H1 (cell line): ENCODE measurements at places on chromosomes 12 and 14. TPM values are rescaled to one million over a fixed set of nuclear protein-coding genes. Genes with fewer than 3 reads are reported as not detected.

The IQSEC3 gene
- total RNA-seq: 3.1 and 3.6 TPM in 2 replicates

The CIT gene
- total RNA-seq: 50.1 and 60.9 TPM in 2 replicates

The MYO1H gene
- not detected in 2 replicates for total RNA-seq

The NCOR2 gene
- 275 TPM in 2 replicates for total RNA-seq

The TAMALIN gene
- total RNA-seq: 4.1 and 4.9 TPM in 2 replicates

The CD163 gene
- not detected in 2 replicates for total RNA-seq

The CMTM5 gene
- not detected in 2 replicates for total RNA-seq

The ANKS1B gene
- total RNA-seq: 6.1 and 8.5 TPM in 2 replicates

The FAM90A1 gene
- 0.13 TPM in 1 of 2 replicates, not detected in the other for total RNA-seq

The GPR132 gene
- total RNA-seq: not detected in 2 replicates

The CAMKK2 gene
- 28.7 and 30.6 TPM in 2 replicates for total RNA-seq

The HOXC5 gene
- not detected in 2 replicates for total RNA-seq

The KRT6C gene
- not detected in 2 replicates for total RNA-seq

The HOXC9 gene
- not detected in 2 replicates for total RNA-seq

The PRR4 gene
- total RNA-seq: 2.0 TPM in 1 of 2 replicates, not detected in the other

The ITGB7 gene
- total RNA-seq: 0.54 and 1.2 TPM in 2 replicates

The ATL1 gene
- total RNA-seq: 4.2 and 5.9 TPM in 2 replicates

The ANO4 gene
- 2.9 and 3.4 TPM in 2 replicates for total RNA-seq

The BAZ2A gene
- total RNA-seq: 110 TPM in 2 replicates

The TAS2R30 gene
- 0.75 and 1.0 TPM in 2 replicates for total RNA-seq

The CSAD gene
- 8.8 and 10.0 TPM in 2 replicates for total RNA-seq

The RNASE4 gene
- total RNA-seq: 0.38 and 0.61 TPM in 2 replicates

The MED6 gene
- 39.7 and 43.7 TPM in 2 replicates for total RNA-seq

The CBLN3 gene
- 0.52 and 0.54 TPM in 2 replicates for total RNA-seq

The KRT80 gene
- 0.08 TPM in 1 of 2 replicates, not detected in the other for total RNA-seq

The PMCH gene
- not detected in 2 replicates for total RNA-seq

The BEGAIN gene
- total RNA-seq: 2.1 and 3.0 TPM in 2 replicates

The P2RX7 gene
- total RNA-seq: 0.42 and 0.56 TPM in 2 replicates

The FAM234B gene
- 26.1 and 29.1 TPM in 2 replicates for total RNA-seq

The SLCO1B3 gene
- not detected in 2 replicates for total RNA-seq

The FSCB gene
- total RNA-seq: not detected in 2 replicates

The PLCZ1 gene
- not detected in 2 replicates for total RNA-seq

The TAS2R42 gene
- not detected in 2 replicates for total RNA-seq

The KLRC3 gene
- total RNA-seq: not detected in 2 replicates

The NRXN3 gene
- 3.0 and 4.1 TPM in 2 replicates for total RNA-seq

The PAX9 gene
- total RNA-seq: not detected in 2 replicates

The MIS18BP1 gene
- 73.0 and 80.5 TPM in 2 replicates for total RNA-seq

The AMN gene
- total RNA-seq: 0.99 and 1.5 TPM in 2 replicates

The SDS gene
- total RNA-seq: not detected in 2 replicates

The C14orf39 gene
- 0.75 and 1.2 TPM in 2 replicates for total RNA-seq

The COCH gene
- total RNA-seq: 30.0 and 30.8 TPM in 2 replicates

The JDP2 gene
- total RNA-seq: 23.6 and 27.2 TPM in 2 replicates

The CIPC gene
- total RNA-seq: 31.7 and 32.7 TPM in 2 replicates

The BATF gene
- total RNA-seq: not detected in 2 replicates
